ENCODE measurements at places on chromosomes 12 and 14.

GRCh38 chr14:53841109-53842099 lies 115.2 kb downstream of the BMP4 start:
- DNase-seq: no peak

DNA sequence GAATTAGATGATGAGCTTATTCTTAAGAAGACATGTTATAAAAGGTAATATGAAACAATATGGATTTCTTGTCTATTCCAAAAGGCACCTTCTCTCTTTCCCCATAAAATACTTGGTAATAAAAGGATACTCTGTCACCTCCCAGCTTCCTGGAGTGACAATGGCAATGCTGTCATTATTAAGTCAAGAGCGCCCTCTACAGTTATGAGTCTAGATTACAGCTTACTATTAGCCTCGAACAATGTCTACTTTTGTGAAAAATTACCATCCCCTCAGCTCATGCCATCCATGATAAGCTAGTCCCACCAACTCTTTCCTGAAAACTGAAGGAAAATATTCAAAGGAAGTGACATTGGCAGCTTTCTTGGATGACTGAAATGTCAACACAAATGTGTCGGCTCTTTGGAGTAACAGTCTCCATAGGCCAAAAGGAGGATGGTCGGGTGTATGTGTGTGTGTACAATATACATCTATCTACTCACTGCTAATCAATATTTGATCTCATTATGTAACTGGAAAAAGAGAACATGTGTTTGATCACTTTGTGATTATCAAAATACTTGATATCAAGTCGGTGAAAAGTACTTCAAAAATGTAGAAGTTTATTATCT lies 48.7 kb upstream of the CDKN3 start:
- DNase-seq: peak; percentile 60

- DNase-seq: no peak
Measured at GRCh38 chr12:108686780-108687179, 44.5 kb downstream of the CORO1C start.

- no peak for DNase-seq
Measured at GRCh38 chr12:49054096-49054495, 6.5 kb downstream of the KMT2D start.

DNA sequence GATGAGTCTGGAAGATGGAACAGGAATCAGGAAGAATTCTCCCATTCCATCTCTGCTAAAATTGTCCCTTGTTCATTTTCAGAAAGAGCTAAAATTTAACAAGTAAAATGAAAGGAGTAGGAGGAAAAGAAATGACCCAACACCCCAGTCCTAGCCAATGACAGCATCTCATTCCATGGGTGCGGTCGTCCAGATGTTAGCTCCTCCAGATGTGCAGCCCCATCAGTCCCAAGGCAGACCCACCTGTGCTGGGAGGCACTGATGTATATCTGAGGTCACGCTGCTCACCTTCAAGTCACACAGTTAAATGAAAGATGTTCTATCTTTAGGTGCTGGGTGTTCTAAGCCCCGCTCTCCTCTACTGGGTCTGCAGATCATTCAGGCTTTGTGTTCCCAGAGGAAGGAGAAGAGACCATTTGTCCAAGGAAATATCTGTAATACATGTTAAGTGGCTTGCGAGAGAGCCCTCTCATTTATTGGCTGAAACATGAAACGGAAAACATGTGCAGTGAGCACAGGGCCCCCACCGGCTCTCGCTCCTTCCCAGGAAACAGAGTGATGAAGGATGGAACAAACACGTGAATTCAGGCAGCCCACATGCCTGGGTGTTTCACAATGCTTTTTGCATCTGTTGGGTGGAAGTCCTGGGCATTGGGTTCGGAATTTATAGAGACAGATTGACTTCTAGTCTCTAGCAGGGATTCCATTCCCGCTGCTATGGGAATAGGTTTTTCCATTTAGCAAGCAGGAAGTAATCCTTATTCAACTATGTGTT lies 294.6 kb downstream of the NUAK1 start:
- DNase-seq: no peak

DNA sequence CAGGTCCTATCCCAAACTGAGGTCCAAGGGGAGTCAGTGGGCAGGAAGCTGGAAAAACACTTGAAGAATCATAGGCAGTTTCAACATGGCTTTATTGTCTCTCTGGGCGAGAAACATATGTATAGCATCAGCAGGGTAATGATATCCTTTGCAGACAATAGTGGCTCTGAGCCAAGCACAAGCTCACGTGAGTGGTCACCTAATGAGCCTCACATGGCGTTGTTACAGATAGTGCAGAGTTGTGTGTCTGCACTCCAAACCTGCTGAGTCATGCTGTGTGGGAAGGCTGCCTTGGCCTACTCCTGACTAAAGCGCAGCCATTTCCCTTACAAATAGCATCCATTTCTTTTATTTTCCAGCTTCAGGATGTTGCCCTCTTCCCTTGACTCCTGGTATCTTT lies 105.2 kb upstream of the SYT1 start:
- DNase-seq: no peak

- peak; percentile 10 for DNase-seq
Measured at GRCh38 chr12:29563636-29564035, 66.2 kb upstream of the OVCH1 start.

- DNase-seq: no peak
Measured at GRCh38 chr14:99359906-99360305, 87.9 kb upstream of the BCL11B start.

DNA sequence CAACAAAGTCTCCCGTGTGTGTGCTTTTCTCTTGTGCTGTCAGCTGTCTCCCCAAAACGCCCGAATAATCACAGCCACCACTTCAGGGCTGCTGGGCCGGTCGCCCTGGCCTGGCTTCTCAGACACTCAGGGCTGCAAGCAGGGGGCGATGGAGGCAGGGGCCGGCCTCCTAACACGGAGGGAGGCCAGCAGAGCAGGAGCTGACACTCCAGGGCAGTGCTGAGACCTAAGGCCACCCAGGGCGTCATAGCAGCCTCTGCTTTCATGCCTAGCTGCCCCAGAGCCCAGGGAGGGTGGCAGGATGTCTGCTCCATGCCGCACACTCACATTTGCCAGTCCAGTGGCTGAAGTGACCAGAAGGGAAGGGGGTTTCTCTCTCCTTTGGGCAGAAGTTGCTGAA lies 25.6 kb downstream of the STX2 start:
- no peak for DNase-seq

DNA sequence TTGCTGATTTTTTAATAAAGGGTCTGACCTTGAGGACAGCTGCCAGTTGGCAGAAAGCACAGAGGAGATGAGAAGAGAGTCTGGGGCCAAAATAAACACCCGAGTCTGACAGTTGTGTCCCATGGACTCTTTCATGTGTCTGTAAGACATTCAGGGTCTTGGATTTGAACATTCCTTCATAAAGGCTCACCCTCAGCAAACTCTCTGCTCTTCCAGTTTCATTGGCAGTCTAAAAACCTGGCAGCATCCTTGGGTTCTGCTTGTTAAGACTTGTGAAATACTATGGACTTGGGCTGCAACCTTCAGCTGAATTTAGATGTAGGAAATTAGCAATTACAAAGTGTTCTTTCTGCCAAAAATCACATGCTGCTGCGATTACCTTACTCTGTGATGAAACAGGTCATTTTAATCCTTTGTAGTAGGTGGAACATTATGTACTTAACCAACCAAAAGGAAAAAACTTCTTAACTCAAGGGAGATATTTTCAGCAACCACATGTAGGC lies 32.0 kb upstream of the LMNTD1 start:
- no peak for DNase-seq

GRCh38 chr12:31353750-31354708 lies 28.1 kb upstream of the SINHCAF start:
- peak; percentile 68 for DNase-seq

- DNase-seq: peak; percentile 66
Measured at GRCh38 chr14:60356386-60356785, 107.4 kb downstream of the PPM1A start.

GRCh38 chr12:12079291-12079690 lies 8.6 kb downstream of the BCL2L14 start:
- no peak for DNase-seq

DNA sequence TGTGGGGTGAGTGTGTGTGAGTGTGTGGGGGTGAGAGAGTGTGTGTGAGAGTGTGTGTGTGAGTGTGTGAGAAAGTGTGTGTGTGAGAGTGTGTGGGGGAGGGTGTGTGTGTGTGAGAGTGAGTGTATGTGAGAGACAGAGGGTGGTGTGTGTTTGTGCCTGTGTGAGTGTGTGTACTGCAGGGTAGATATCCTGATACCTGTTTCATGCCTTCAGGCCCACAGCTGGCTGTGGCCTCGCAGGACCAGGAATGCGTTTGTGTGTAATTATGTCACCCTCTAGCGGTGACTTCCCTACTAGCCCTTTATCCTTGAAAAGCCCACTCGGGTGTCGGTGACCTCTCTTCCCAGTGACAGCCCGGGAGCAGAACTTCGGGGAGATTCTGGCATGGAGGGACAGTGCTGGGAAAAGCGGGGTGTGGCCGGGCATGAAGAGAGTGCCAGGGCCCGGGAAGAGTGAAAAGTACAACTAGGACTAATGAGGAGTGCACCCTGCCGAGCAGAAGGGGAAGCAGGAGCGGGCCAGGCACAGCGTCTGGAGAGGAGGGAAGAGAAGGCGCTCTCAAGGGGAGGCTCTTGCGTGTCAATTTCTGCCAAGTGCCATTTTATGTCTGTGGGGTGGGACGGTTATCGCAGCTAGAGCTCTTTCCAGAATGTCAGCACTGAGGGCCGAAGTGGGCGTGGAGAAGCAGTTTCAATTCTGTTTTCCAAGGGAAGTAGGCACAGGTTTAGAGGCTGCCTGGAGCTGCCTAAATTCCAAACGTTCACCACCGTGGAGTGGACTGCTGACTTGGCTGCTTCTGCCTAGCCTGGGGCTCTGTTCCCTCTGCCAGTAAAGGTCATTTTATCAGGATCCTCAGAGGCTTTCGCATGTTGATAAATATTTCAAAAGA lies 11.0 kb upstream of the FBXL14 start:
- DNase-seq: peak; percentile 91

GRCh38 chr14:71203306-71203705 lies 296.0 kb downstream of the PCNX1 start:
- no peak for DNase-seq

DNA sequence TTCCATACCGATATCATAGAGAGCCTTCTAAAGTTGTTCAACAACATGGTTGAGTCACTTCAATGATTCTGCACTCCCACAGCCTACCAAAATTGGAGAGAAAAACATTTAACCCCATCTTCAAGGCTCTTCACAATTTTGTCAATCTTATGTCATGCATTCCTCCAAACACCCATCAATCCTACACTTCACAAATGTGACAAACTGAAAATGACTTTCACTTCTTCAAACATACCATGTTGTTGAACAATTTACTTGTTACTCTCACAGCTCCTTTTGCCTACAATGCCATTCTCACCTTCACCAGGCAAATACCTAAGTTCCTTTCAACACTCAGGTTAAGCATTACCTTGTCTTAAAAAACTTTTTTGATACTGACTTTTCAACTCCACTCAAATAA lies 88.0 kb downstream of the OSBPL8 start:
- DNase-seq: no peak

DNA sequence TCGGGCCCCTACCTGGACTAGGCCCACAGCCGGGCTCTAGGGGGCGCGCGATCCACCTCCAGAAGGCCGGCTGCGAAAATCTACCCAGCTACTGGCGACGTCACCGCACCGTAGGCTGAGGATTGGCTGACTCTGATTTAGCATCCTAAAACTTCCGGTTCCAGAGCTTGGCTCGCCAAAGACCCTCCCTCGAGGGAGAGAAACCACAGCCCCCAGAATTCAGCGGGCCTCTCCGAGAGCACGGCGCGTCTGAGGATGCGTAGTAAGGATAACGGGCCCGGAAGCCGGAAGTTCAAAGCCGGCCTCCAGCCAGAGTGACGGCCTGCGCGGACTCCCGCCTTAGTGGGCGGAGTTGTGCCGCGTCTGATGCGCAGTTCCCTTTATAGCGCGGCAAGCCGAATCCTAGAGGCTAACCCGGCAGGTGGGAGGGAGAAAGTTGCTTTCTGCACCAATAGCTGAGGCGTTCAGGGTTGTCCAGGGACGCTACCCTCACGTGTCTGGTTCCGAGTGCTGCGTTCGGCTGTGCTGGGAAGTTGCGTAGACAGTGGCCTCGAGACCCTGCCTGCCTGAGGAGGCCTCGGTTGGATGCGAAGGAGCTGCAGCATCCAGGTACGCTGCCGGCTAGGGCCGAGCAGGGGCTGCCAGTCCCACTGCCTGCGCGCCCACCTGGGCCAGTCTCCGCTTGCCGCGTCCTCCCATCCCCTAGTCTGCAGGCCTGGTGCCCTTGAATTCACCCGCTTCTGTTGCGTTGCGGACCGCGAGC lies at the start of gene COX14:
Gene COX14 (plus strand): TSS at position 544 of the 763 bp plus-strand sequence. CDS start 7,808 bp downstream, outside the sequence.
- peak; percentile 100 for DNase-seq

- DNase-seq: no peak
Measured at GRCh38 chr12:29428633-29429032, 47.7 kb upstream of the ERGIC2 start.

- DNase-seq: no peak
Measured at GRCh38 chr12:57161491-57161890, 14.1 kb upstream of the LRP1-AS start.

DNA sequence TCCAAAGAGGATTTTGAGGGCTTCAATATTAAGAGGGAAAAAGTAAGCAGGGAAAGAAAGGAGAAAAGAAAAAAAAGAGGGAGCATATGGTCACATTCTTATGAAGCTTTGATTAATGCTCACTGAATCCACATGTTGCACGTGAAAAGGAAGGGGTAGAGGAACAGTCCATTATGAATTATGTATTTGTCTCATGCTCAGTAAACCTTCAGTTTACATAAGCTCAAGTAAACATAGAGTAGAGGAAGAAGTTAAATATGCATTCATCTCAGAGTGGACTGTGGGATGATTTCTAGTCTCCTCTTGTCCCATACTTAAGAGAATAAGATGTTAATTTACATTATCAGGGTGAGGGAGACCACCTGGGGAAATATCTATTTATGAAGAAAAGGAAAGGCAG lies 334.5 kb downstream of the IPO8 start:
- no peak for DNase-seq

DNA sequence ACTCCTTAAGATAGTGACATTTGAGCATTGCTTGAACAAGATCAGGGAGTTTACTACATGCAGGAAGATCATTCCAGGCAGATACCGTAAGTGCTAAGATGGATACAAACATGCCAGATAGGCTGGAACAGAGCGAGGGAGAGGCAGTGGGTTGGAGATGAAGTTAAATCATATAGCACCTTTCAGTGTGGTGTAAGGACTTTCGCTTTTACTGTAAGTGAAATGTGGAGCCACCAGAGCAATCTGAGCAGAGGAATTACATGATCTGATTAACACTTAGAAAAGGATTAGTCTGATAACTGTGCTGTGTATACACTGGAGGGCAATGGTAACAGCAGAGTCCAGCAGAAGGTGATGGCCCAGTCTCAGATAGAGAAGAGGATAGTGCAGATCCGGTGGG lies 163.0 kb upstream of the SSTR1 start:
- no peak for DNase-seq

GRCh38 chr14:26833621-26834176 lies 235.9 kb upstream of the NOVA1 start:
- DNase-seq: no peak

- no peak for DNase-seq
Measured at GRCh38 chr12:70367258-70368141, 1.4 kb downstream of the KCNMB4 start.

DNA sequence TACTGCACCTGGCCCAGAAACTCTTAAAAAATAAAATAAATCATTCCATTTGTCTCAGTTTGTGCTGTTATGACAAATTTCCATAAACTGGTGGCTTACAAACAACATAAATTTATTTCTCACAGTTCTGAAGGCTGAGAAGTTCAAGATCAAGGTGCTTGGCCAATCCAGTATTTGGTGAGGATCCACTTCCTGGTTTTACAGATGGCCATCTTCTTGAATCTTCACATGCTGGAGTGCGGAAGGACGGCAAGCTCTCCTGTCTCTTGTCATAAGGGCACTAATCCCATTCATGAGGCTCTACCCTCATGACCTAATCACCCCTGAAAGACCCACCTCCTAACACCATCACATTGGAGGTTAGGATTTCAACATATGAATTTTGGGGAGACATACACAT lies 29.9 kb upstream of the MYBPC1 start:
- no peak for DNase-seq
